ENCODE measurements at places on chromosomes 4 and X.

DNA sequence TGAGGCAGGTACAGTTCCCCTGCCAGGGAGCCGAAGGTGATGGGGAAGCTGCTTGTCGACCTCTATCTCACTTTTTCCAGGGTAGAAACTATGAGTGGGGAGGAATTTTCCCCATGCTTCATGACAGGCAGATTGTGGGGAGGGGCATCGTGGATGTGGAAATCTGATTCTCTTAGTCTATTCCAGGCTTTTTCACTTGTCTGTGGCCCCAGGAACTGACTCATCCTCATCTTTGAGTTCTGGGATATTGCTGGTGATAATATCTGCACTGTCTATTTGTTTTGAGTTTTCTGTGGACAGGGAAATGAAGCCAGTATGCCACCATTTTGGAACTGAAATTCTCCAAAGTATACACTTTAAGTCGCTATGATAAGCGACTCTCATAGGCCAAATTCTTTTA lies 7.6 kb upstream of the TLR2 start:
- DNase-seq = no peak

GRCh38 chr4:36207831-36208520 lies 36.3 kb downstream of the ARAP2 start:
- DNase-seq = no peak

DNA sequence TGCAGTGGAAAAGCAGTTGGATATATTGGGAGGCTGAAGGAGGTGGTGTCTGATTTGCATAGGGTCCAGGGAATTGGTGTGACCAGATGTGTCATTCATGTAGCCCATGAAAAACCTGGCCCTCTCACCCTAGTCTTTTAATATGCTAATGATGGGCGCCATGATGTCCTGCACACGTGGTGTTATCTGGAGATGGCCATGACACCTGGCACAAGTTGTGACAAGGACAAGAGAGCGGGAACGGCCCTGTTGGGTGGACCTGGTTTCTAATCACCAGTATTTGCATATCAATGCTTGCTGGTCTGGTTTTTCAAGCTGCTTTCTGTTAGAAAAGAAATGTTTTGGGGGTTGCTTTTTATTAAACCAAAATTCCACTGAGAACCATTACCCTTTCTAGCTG lies 87.4 kb downstream of the ZXDA start:
- DNase-seq = no peak

- no peak for DNase-seq
Measured at GRCh38 chrX:124910611-124911010, 409.1 kb upstream of the TEX13C start.

DNA sequence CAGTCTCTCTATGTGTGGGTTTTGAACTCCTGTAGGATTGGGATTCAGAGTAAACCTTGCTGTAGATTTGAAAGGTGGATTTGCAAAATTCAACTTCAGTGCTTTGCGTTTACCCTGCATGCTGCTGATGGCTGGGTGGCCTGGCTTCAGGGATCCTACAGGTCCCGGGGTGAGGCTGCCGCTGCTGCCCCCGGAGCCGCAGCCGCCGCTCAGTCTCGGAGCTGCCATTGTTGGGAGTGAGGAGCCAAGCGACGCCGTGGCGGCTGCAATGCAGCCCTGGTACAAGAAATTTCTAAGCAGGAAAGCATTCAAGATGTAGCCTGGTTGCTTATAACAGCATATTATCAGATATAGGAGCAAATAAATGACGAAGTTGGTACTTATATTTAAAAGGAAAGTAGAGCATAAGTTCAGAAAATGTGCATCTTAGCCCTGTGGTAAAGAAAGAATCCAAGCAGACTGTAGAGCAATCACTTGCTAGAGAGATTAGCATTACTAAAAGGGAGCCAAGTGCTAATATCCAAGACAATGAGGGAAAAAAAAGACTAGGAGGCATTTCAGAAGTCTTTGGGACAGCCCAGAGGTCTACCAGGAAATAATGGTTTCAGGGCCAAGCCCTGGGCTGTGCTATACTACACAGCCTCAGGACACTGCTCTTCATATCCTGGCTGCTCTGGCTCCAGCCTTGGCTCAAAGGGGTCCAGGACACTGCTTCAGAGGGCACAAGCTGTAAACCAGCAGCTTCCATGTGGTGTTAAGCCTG lies 36.9 kb upstream of the CHIC1 start:
- no peak for DNase-seq

- DNase-seq = no peak
Measured at GRCh38 chr4:72110886-72111285, 79.1 kb downstream of the NPFFR2 start.

GRCh38 chr4:100984901-100985300 lies 362.4 kb downstream of the PPP3CA start:
- DNase-seq = no peak

DNA sequence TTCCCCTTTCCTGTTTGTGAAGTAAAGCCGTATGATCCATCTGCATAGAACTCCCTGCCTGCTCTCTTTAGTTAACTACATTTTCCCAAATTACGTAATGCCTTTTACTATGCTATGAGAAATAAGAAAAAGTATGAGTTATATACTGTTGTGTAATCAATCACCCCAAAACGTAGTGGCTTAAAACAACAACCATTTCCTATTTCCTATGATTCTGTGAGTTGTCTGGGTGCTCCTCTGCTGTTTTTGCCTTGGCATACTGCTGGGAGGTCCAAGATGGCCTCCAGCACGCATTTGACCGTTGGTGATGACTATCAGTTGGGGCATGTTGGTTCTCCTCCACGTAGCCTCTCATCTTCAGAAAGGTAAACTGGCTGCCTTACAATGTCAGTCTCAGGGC lies 39.8 kb downstream of the BBS12 start:
- DNase-seq = no peak

DNA sequence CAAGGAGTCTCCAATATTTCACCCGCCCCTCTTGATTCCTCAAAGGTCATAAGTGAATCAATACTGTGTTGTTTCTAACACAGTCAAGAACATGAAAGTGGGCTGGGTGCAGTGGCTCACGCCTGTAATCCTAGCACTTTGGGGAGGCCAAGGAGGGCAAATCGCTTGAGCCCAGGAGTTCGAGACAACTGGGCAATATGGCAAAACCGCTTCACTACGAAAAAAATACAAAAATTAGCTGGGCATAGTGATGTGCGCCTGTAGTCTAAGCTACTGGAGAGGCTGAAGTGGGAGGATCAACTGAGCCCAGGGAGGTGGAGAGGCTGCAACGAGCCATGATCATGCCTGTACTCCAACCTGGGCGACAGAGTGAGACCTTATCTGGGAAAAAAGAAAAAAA lies 3.4 kb downstream of the ACSL1 start:
- DNase-seq = no peak

GRCh38 chr4:114349543-114350175 lies 248.9 kb upstream of the UGT8 start:
- no peak for DNase-seq

Measured in hypothalamus (tissue), 51 donors.